CD14-positive monocyte (primary cell): ENCODE measurements at places on chromosomes 6 and 20.

DNA sequence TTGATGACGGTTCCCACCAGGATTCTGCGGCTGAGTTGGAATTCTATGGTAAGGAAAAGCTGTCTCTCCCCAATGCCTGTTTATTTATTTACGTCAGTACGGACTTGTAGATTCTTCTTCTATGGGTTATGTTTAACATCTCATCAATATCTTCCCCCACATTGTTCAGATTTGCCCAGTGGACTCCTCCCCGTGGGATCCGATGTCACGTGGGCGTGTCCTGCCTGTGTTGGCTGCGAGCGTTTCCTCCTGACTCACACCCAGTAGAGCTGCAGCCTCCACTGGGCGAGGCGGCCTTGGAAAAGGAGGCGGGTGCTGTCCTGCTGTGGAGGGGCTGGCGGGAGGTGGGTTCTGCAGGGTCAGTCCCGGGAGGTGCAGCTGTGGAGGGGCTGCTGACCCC lies 46.8 kb upstream of the SLCO4A1 start:
- DNase-seq, result peak; percentile 70

DNA sequence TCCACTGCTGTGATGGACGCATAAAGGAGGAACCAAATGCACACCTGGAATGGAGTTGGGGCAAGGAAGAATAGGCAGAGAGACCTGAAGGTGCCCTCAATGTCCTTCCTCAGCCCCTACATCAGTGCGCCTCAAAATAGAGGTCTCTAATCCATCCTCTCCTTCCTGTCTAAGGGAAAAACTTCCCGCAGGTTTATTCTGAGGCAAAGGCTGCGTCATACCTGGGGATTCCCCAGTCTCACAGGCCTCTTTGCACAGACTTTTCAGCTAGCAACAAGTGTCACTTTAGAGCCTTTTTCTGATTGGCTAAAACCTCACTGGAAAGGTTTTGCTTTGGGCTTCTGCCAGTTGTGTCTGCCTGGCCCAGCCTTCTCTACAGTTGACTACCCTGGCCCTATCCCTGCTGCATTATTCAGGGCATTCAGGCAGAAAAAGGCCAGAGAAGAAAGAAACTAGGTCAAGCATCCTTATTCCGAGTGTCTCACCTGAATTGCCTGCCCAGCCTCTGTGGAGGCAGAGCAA lies 1.8 kb upstream of the HLA-DQB1 start:
- DNase-seq, result peak; percentile 92

- no peak for DNase-seq
Measured at GRCh38 chr6:15505463-15505918, 157.3 kb downstream of the DTNBP1 start.

GRCh38 chr6:34576286-34576955 lies 20.3 kb upstream of the SPDEF start:
- no peak for DNase-seq

- DNase-seq, result no peak
Measured at GRCh38 chr20:13265941-13266340, 44.9 kb downstream of the ISM1 start.

GRCh38 chr6:1496836-1497760 lies 107.7 kb downstream of the FOXF2 start:
- no peak for DNase-seq

- DNase-seq, result no peak
Measured at GRCh38 chr20:41483553-41483930, 116.9 kb upstream of the EMILIN3 start.

DNA sequence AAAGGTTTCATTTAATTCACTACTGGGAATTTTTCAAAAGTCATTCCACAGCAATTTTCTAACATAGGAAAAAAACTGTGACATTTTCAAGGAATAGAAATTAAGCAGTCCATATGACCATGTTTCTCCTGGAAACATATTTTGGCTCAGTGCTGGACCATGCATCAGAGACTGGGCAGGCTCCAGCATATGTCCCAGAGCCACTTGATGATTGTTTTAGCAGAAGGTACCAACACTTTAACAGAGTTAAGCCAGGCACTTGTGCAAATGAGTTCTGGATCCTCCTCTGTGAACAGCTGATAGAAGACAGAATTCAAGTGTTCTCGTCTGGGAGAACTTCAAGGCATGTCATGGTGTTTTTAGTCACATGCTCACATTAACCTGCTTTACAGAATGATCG lies 516.3 kb downstream of the COL12A1 start:
- no peak for DNase-seq

- no peak for DNase-seq
Measured at GRCh38 chr6:36920546-36920945, 34.0 kb upstream of the PI16 start.

DNA sequence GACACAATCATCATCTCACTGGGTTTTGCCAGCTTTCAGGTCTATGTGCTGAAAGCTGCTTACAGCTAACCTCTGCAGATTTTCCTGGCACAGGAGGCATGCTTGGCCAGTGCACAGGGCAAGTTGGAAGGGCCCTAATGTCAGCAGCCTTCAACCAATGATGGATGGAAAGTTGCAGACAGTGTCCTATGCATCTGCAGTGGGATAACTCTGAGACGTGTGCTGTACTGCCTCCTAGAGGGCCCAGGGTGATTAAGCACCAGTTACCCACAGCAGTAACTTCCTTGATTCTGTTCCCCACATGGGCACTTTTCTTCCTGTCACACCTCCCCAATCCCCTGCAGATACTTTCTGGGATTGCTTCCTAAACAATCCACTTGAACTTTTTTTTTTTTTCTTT lies 38.6 kb downstream of the OVOL2 start:
- DNase-seq, result peak; percentile 37

- no peak for DNase-seq
Measured at GRCh38 chr6:24969343-24969860, 33.6 kb upstream of the RIPOR2 start.

DNA sequence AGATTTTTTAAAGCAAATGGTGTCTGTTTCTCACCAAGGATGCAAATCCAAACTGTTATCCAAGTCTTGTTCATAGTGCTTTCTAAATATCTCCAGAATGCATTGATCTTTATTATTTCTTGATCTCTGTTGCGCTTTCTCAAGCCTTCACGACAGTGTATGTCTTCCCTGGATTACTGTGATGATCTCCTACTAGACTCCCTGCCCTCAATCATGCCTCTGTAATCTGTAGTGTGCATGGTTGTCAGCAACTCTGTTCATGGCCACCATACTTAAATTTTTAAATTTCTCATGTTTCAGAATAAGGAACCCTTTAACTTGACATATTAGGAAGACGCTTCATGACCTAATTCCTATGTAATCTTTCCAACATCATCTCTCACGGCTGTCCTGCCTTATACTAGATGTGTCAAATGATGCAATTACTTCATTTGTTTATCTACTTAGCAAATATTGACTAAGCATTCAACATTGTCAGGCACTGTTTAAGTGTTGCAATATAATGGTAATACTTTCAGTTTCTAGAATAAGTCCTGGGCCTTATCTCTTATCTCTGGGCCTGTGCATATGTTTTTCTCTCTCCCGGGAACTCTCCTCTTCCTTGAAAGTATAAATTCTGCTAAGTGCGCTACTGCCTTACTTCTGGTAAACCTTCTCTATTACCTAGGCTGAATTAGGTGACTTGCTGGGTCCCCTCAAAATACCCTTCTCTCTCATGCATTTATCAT lies 25.6 kb upstream of the AHI1 start:
- peak; percentile 52 for DNase-seq

GRCh38 chr6:106894978-106895702 lies 79.4 kb downstream of the CD24 start:
- no peak for DNase-seq

DNA sequence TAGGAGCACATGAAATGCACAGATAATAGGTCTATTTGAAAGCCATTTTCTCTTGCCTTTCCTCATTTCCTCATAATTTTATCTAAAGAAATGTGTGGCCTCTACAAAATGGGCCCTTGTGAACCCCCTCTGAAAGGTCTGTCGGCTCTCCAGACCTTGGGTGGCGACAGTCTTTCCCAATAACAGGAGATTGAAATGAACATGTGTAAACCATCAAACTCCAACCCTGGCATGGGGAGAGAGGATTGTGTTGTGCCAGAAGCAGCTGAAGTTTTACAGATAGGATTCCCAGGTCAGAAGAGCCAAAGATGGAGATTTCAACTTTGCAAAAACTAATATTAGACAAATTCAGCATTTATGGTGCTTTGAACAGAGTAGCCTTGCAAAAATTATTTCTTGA lies 277.1 kb upstream of the ECI2 start:
- no peak for DNase-seq

DNA sequence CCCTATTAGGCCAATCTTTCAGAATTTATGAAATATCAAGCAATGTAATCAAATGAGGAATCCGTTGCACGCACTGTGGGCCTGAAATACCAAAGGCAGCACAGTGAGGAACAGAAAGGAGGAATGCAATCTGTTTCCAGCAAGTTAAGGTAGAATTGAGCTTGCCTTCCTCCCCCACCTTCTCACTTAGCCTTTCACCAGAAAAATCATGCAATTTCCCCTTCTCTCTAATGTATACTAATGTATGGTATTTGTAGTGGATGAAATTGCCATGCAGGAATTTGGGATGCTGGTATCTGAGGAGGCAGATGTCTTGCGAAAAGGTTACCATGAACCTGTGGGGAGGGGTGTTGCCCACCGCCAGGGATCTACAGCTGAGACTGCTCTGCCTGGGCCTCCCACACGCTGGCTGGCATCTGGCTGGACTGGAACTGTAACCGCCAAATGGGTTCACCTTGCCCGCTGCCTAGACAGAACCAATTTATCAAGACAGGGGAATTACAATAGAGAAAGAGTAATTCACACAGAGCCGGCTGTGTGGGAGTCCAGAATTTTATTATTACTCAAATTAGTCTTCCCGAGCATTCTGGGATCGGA lies 222.4 kb upstream of the MYLIP start:
- DNase-seq, result no peak

GRCh38 chr20:2867081-2867864 lies 6.0 kb upstream of the PTPRA start:
- no peak for DNase-seq

DNA sequence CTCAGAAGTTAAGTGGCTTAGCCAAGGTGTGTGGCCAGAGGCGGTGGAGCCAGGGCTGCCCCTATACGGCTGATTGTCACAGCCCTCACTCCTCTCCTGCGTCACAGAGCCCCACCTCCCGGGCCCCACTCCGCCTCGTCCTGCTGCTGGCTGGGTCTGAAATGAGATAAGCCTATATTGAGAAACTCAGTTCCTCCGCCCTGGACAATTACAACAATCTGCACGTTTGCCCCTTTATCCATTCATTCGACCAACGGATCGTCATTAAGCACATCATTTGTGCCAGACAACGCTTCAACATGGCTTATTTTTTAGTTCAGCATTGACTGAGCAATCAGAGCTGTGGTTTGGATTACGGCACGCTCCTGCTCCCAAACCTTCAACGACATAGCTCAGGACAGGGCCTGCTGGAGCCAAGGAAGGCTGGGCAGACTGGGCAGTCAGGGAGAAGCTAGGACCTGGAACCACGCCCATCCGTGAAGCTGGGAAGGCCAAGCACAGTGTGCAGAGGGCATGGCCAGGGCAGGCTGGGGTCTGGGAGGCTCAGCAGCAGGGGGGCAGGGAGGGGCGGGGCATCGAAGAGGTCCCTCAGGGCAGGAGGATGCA lies 16.6 kb upstream of the EZR start:
- no peak for DNase-seq

- no peak for DNase-seq
Measured at GRCh38 chr20:3042625-3043024, 797 bp upstream of the GNRH2 start.

- no peak for DNase-seq
Measured at GRCh38 chr6:63793465-63794137, 158.0 kb downstream of the PHF3 start.

- no peak for DNase-seq
Measured at GRCh38 chr6:119511024-119511423, 161.5 kb upstream of the MAN1A1 start.

DNA sequence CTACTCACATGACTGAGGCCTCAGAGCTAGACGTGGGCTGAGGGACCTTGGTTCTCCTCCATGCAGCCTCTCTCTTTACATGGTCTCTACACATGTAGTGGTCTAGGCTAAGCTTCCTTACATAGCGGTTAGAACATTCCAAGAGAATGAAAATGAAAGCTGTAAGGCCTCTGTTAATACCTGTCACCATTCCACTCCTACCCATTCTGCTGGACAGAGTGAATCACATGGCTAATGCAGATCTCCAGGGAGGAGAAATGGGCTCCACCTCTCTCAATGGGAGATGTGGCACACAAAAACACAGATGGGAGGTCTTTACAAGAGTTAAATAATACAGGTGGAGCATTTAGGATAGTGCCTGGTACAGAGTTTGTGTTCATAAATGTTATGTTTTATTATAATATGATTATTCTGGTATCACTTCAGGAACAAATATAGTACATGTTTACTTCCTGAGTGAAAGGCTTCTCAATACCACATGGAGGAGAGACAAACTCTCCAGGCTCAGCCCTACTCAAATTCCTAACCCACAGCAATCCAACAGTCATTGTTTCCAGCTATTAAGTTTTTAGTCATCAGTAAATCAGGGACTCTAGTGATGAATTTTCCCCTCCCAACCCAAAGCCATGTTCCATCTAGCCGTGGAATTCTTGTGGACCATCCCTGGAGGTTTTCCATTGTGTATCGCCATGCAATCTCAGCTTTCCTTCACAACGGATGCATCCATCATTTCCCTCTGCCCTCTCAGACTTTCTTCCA lies 57.9 kb downstream of the ISM1 start:
- no peak for DNase-seq

DNA sequence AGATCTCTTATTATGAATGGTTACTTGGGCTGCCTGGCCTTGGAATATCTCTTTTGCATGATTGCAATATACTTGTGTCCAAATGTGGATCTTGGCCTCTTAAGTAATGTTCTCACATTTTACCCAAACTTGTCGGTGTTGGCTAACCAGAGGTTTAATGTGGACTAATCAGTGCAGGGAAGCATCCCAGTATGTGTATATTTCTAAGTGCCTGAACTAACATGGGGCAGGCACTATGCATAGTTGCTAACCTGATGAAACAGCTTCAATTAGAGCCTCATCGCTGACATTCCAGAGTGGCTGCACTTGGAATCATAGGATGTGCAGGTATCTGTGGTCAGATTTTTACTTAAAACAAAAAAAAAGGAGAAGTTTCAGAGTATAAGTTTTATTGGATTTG lies 160.0 kb downstream of the PDE7B start:
- no peak for DNase-seq

GRCh38 chr6:65570340-65570739 lies 136.7 kb downstream of the EYS start:
- DNase-seq, result no peak

- no peak for DNase-seq
Measured at GRCh38 chr6:108113557-108114519, 39.3 kb upstream of the OSTM1 start.

DNA sequence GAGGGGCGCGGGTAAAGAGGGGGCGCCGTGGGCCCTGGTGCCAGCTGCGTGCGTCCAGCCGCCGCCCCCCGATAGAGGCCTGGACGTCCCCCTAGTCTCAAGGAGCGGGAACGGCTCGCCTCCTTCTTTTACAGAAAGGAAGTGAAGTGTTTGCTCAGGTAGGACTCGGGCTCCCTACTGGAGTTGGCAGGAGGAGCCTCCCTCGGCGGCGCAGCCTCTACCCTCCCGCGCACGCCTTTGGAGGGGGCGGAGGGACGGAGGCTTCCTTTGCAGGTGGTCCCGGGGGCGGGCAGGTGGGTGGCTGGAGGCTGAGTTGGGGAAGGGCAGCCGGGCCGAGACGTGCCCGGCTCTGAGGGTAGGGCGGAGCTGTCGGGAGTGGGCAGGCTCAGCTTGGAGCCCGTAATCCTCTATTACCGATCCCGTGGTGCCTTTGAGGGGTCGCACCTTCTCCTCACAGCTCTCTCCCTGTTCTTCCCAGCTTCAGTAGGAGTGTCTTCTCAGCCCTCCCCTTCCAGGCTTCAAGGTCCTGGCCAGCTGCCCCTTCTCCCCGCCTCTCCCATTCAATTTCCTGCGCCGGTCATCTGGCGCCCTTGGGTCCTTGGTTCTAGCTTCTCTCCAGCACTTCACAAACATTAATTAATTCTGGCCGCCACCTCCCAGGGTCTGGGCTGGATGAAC lies 728 bp downstream of the ITPR3 start:
- no peak for DNase-seq
